ENCODE measurements at places on chromosomes 3 and 15.

GRCh38 chr3:30081904-30082303 lies 524.5 kb upstream of the TGFBR2 start:
- no peak for DNase-seq

- no peak for DNase-seq
These were observed 341.7 kb upstream of the ROBO2 start for GRCh38 chr3:76698136-76698706.

- DNase-seq, result no peak
These were observed 23.8 kb downstream of the NIPA1 start for GRCh38 chr15:22810033-22810852.

DNA sequence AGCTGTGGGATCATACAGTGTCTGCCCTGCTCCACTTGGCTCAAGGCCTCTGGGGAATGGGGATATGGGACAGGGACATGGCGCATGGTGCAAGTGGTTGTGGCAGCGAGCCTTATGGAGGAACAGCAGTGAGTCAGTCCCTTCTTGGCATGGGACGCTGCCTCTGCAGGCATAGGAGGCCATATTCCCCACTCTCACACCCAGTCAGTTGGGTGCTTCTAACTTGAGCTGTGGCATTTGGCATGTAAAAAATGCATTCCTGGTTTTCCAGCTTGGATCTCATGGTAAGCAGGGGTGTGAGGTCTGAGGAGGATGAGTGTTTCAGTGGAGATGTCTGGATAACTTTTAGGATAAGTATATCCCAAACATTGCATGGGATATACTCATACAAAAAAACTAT lies 31.6 kb upstream of the UBE2Q2 start:
- peak; percentile 77 for DNase-seq

DNA sequence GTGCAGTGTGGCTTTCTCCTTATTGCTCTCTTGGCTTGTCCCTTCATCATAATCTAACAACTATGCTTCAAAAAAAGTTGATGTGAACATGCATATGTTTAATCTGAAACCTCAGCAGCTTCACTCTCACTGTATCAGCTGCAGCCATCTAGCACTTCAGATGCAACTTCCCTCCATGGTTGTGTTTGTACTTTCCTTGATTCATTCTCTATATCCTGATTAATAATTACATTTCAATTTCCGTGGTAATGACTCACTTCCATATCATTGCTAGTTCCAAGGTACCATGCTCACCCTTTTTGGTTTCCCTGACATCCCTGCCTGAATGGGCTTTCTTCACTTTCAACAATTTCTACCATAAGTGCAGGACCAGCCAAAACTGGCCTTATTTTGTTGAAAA lies 51.2 kb downstream of the MDFIC2 start:
- DNase-seq, result no peak

DNA sequence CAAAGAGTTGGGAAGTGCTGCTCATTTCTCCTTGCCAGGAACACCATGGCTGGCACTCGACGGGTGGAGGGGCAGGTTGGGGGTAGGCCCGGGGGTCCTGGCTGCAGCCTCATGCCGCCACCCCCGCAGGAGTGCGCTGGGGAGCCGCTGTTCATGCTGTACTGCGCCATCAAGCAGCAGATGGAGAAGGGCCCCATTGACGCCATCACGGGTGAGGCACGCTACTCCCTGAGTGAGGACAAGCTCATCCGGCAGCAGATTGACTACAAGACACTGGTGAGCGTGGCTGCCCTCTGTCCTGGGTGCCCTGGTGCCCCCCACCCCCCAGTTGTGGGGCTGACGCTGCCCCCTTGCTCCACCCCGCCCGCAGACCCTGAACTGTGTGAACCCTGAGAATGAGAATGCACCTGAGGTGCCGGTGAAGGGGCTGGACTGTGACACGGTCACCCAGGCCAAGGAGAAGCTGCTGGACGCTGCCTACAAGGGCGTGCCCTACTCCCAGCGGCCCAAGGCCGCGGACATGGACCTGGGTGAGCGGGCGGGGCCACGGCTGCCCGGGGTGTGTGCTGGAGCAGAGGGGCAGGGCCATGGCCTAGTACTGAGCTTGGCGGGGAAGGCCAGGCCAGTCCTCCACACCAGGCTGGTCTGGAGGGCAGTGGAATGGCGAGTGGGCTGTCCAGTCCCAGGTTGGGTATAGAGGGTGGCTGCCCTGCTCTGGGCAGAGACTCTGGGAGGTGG lies 45.1 kb downstream of the PLXNA1 start:
- DNase-seq, result no peak

- DNase-seq, result no peak
These were observed 45.7 kb upstream of the VGLL3 start for GRCh38 chr3:87036671-87037070.

- DNase-seq, result no peak
These were observed 57.9 kb downstream of the EPHB1 start for GRCh38 chr3:134852893-134853351.

GRCh38 chr3:169965562-169966427 lies 812 bp upstream of the SEC62 start:
- no peak for DNase-seq

DNA sequence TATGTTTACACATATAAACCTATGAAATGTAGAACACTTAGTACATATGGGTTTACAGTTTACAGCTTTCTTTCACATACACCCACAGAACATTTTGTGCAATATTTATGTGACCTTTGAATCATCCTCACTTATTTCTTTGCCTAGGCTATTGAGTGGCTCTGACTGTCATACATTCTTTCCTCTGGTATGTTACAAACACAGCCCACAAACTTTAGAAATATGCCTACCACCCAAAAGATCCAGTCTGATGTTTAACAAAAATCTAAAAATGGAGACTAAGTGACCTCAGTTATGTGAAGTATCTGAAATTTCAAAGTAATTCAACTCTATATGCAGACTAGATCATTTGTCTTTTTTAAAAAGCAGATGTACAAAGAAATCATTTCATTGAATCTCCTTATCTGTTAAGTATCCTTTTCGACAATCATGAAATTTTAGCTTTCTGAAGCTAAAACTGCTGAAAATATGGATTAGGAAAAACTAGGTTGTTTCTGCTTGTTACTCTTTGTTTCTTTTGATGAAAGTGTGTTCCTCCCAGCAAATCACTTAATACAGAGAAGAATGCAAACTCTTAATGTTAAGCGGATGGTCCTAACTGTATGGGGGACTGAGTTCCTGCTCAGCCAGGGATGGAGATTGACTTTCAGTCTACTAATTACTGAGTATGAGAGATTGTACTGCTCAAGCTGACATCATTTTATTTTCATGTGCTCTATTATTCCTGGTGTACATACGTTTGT lies 27.7 kb downstream of the CCDC54 start:
- DNase-seq, result peak; percentile 94

DNA sequence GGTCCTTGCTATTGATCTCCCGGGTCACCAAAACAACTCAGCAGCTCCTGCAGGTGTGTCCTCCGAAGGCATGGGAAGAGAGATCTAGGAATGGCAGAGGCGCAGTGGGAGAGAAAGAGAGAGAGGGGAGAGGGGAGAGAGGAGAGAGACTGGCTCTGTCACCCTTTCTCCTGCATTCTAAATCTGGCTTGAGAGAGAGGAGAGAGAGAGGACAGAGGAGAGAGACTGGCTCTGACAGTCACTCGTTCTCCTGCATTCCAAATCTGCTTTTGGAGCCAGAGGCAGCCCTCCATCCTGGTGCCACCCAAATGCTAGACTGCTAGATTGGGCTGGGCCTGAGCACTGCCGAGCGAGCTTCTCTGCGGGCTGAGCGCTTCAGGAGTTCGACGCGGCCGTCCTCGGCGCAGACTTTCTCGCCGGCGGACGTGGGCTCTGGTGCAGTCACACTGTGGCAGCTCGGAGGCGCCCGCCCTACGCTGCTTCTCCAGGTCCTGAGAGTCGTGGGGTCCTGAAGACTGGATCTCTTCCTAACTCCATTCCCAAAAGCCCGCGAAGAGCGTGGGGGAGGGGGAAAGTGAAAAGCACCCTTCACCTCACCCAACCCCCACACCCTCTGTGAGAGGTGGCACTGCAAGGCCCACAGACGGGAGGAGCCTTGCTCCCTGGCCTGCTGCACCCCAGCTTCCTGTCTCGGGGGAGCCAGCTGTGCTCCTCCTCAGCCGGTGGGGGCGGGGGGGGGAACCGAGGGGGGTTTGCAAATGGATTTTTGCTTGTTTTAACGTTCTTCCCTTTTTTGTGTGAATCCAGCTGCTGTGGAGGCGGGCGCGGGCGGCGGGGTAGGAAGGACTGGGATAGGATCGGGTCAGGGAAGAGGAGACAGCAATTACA lies 222.3 kb downstream of the MEIS2 start:
- DNase-seq, result no peak

- DNase-seq, result no peak
These were observed 28.9 kb downstream of the NXPE3 start for GRCh38 chr3:101807888-101808287.

- DNase-seq, result no peak
These were observed 299.9 kb downstream of the TBC1D5 start for GRCh38 chr3:17442332-17443049.

GRCh38 chr15:70433586-70434324 lies 329.6 kb downstream of the UACA start:
- no peak for DNase-seq

GRCh38 chr3:185365291-185366073 lies 2.5 kb downstream of the MAP3K13 start:
- DNase-seq, result no peak

DNA sequence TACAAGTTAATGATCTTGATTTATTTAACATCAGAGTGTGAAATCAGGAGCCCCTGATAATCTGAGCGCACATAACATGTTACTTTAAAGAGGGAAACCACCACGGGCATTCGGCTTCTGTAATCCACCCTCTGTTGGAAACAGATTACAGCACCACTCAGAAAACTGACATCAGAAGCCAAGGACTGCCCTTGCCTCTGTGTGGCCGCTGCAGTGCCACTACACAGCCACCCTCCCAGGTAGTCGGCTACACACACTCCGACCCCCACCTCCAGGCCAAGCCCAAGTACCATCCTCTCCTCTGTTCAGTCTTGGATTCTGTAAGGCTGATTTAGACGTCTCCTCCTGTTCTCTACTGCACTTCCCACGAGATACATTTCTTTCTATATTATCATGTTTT lies 251.7 kb downstream of the GABRB3 start:
- DNase-seq, result no peak
